ENCODE measurements at places on chromosomes 7 and 10.

- no peak for DNase-seq
Observed at GRCh38 chr10:126670056-126670894, at the start of gene C10orf90. C10orf90 (minus strand) TSS chr10:126670693; CDS start chr10:126670480, 213 bp downstream.

DNA sequence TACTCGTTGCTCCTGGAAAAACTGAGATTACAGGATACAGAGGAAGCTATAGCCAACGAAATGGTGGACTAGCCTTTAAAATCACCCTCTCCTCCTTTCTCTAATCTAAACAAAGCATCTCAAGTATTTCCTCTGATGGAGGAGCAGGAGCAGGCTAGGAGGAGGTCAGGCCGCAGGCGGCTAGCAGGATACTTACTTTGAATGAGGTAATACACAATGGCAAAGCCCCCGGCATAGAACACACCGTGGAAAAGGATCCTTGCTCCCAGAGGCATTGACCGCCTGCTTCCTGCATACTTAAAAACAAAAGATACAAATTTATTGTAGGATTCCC lies 64.4 kb downstream of the STK17A start:
- DNase-seq = peak; percentile 90

GRCh38 chr10:93245779-93246178 lies 172.1 kb downstream of the CYP26A1 start:
- no peak for DNase-seq

DNA sequence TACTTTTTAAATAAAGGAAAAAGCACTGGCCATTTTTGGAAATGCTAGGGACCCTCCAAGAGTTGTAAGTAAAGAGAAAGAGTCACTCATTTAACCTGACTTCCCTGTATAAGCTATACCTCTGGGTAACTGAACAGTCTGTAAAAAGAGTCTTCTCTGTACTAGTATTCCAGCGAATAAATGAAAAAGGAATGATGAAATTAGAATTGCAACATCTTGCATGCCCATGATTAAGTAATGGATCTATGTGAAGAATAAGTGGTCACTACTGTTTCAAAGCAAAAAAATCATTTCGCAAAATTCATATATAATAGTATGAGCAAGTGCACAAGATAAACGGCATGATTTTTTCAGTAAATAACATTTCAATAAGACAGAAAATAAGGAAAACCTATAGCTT lies 116.8 kb downstream of the ZFAND4 start:
- peak; percentile 16 for DNase-seq

DNA sequence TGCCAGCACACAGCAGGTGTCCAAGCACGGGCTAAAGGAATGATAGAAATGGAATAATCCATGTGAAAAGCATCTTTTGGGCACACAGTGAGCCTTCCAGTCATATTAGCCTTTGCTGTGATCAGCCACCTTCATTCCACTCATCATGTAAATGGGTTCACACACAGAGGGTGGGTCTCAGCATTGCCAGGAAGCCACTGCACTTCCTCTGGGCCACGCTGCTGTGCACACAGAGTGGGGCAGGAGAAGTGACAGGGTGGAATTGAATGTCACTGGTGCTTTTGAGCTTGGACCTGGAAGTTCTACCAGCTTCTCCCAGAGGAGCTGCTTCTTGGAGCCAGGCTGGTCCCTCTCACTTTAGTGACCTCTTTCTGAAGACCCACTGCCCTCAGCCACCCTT lies 203.5 kb downstream of the USP6NL start:
- no peak for DNase-seq

DNA sequence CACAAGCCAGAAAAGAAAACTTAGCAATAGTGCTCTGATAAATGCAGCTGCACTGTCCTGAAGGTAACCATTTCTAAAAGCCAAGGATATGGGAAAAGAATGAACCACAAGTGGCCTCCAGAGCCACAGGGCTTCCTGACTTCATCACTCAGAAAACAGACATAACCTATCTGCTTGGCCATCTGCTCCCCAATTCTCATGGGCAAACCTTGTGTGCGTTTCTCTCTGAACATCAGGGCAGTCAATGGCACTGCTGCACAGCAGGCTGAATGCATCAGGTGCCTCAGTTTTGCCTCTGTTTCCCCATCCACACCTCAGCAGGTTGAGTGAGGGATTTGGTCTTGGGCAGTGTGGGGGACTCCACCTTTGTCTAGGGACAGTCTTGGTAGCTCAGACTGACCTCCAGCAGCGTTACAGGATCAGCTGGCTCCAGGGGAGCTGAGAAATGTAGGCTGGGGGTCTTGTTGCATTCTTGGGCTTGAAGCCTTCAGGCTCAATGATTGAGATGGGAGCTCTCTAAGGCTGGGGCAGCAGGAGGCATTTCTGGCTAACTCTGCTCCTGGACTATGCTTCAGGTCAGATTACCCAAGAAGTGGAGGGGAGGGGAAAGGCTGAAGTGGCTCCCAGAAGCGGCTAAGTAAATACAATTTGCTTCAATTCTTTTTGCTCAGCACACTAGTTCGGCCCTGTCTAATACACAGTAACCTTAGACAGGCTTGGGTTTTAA lies 23.6 kb upstream of the PDLIM1 start:
- no peak for DNase-seq

- DNase-seq = no peak
Observed at GRCh38 chr10:111187096-111187495, 110.3 kb downstream of the ADRA2A start.

- peak; percentile 69 for DNase-seq
Observed at GRCh38 chr7:38040831-38041230, 120.4 kb downstream of the EPDR1 start.

- no peak for DNase-seq
Observed at GRCh38 chr10:104646146-104646545, 5.1 kb downstream of the SORCS3 start.

GRCh38 chr7:149766135-149766675 lies 7.2 kb downstream of the ZNF467 start:
- DNase-seq = no peak

DNA sequence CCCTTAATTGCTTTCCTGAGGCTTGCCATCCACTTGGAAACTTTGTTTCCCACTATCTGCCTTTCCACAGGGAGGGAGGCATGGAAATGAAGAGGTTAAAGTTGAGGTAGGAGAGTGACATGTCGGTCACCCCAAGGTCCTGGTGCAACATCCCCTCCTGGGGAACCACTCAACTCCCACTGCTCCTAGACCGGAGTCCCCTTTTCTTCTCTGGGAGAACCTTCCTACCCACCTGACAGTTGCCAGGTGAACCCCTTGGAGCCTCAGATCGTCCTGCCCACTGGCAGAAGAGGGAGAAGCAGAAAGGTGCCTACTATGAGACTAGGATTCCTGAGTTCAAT lies 21.7 kb downstream of the IMPDH1 start:
- DNase-seq = no peak

- peak; percentile 59 for DNase-seq
Observed at GRCh38 chr10:58807629-58808022, 295.0 kb downstream of the BICC1 start.

GRCh38 chr7:158868764-158869410 lies 12.5 kb downstream of the DYNC2I1 start:
- DNase-seq = no peak

DNA sequence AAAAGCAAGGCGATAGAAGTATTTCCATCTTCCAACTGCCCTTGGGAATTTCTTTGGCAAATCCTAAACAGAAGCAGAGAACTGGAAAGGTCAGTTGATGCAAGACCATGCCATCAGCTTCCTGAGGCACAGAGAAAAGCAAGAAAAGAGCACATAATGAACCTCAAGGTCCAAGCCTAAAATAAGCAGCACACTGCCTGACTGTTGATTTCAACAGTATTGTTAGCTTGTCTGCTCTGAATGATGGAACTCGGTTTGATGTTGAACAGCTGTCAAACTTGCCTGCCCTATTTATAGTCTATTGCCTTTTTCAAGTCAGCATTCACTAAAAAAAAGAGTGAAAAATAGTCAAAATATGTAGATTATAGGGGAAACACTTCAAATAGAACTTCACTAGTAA lies 1192.0 kb upstream of the PHF14 start:
- DNase-seq = no peak

GRCh38 chr7:48637382-48637781 lies 287.0 kb upstream of the CDC14C start:
- DNase-seq = no peak

GRCh38 chr7:492714-493065 lies 27.0 kb downstream of the PDGFA start:
- DNase-seq = no peak

All from fibroblast of upper back skin (primary cell).